GM23248 (cell line): ENCODE measurements at places on chromosomes 16 and 17. TPM values are rescaled to one million over a fixed set of nuclear protein-coding genes. Genes with fewer than 3 reads are reported as not detected.

- no peak for DNase-seq
Measured at GRCh38 chr17:37750768-37751475, 6.1 kb upstream of the HNF1B start.

DNA sequence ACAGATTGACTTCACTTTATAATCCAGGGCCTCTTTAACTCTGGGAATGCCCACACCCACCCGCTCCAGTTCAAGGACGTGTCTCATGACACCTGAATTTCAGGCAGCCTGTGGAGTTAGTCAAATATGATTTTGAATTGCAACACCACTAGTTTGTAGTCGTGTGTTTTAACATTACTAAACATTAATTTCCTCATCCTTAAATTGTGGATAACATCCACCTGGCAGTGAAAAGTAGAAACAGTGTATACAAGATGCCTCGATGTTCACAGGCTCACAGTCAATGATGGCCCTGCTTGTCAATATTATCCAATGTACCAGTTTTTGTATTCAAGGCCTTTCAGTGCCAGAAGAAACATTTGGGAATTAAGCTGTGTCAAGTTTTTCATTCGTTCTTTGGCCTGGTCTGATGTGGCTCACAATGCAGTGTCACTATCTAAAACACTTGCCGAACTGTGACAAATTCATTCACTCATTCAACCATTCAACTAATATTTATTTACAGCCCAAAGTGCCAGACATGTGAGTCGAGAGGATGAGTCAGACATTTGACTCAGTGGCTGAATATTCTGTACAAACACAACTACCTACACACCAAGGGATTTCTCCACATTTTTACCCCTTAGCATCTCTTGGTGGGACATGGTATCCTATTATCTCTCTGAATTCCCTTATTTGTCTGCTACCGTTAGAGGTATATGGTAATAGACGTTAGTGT lies 1.4 kb downstream of the MEIOB start:
- DNase-seq, result peak; percentile 90

GRCh38 chr17:69246726-69247375 lies 18.2 kb upstream of the ABCA10 start:
- peak; percentile 69 for DNase-seq

DNA sequence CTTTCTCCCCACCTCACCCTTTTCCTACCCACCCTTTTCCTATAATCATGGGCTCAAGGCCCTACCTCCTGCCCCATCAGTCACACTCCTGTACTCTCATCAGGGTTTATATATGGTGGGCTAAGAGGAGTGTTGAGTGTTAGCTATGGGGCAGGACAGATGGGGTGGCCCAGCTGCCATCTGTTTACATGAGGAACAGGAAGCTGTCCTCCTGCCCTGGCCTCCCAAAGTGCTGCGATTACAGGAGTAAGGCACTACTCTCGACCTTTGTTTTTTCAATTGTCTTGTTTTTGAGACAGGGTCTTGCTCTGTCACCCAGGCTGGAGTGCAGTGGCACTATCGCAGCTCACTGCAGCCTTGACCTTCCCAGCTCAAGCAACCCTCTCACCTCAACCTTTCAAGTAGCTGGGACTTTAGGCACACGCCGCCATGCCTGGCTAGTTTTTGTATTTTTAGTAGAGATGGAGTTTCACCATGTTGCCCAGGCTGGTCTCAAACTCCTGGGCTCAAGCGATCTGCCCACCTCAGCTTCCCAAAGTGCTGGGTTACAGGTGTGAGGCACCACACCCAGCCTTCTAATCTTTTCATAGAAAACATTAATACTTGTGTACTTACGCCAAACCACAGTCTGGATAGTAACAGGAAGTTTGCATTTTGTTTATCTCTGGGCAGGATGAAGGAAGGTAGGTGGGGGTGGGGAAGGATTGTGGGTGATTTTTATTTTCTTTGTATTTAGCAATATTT lies 1.6 kb downstream of the TRADD start:
- DNase-seq, result no peak

GRCh38 chr16:58428621-58429542 lies 36.6 kb downstream of the GINS3 start:
- no peak for DNase-seq

GRCh38 chr16:23482778-23483177 lies 27.5 kb downstream of the GGA2 start:
- no peak for DNase-seq

DNA sequence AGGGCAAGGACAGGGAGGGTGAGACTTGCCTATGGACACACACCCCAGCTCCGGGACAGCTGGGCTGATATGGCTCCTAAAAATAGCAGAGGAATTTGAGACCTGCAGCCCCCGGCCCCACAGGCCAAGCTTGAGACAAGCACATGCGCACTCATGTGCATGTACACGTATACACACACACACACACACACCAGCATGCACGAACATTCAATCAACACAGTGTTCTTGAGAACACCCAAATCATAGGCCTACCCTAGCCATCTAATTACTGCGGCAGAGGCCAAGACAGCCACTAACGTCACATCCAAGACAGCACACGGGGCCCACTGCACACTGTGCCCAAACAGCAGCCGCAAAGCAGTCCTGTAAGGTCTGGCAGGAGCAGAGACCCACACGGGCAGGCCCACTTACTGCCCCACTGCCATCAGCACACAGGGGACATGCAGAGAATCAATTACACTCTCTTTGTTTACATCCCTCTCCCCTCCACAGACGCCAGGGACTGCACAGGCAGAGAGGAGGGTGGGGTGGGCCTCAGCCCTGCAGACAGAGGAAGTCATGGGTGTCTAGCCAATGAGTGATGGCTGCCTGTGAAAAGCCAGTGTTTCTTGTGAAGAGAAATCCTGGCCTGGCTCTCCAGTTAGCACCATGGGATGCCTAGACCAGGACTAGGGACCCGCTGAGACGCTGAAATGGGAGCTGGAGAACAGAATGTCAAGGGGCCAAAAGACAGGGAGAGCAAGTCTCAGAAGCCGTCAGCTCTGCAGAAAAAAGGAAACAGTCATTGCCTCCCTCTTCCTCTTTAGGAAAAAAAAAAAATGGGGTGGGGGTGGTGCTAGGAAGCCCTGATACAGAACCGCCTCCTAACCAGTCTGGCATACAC lies 39.3 kb downstream of the MYO18A start:
- DNase-seq, result no peak

- DNase-seq, result no peak
Measured at GRCh38 chr17:82106688-82107305, 8.8 kb upstream of the FASN start.

GRCh38 chr17:282912-283882 lies 69.4 kb downstream of the RPH3AL start:
- DNase-seq, result no peak

GRCh38 chr16:22075043-22075757 lies 17.1 kb upstream of the VWA3A start:
- peak; percentile 39 for DNase-seq

- peak; percentile 19 for DNase-seq
Measured at GRCh38 chr16:1469693-1470201, 5.1 kb downstream of the CLCN7 start.

- DNase-seq, result peak; percentile 81
Measured at GRCh38 chr17:59372138-59372751, 40.8 kb downstream of the YPEL2 start.

DNA sequence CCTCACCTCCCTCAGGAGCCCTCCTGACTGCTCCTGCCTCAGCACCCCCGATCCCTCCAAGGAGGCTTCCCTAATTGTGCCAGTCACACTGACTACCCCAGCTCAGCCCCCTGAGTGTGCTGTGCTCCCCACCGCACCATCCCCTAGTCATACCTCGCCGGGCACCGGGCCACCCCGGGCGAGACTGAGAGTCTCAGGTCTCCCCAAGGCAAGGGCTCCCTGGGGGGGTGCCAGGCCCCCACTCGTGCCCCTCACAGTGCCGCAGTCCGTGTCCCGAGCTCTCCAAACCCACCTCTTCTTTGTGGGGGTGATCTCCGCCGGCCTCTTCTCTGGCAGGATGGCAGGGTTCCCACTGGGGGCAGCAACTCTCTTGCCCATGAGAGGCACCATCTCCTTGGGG lies 3.2 kb downstream of the TRPV3 start:
- no peak for DNase-seq

GRCh38 chr16:13113741-13114140 lies 212.3 kb downstream of the SHISA9 start:
- DNase-seq, result no peak

DNA sequence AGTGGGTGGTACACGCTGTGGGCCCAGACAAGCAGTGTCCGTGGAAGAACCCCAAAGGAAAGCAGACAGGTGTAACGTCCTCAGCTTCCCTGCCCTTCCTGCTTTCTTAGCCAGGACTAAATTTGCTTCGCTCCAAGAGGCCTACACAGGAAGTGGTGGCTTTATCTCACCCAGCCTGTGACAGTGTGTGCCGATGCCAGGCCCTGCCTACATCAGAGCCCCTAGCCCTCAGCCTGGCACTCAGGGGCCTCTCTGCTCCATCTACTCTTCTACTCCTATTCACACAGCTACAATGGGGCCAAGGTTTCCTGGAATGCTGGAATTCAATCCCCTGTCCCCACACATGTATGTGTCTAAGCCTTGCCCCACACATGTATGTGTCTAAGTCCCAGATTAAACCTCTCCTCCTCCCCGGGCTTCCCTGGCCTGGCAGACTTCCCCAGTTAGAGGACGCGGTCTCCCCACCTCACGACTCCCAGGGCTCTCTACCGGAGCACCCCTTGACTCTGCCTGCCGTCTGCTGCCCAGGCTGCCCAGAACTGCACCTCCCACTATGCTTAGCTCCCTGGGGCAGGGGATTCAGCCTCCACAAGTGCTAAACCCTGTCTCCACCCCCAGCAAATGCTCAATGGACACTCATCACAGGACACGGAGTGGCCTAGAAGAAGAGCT lies 8.2 kb downstream of the PGAP3 start:
- DNase-seq, result no peak

DNA sequence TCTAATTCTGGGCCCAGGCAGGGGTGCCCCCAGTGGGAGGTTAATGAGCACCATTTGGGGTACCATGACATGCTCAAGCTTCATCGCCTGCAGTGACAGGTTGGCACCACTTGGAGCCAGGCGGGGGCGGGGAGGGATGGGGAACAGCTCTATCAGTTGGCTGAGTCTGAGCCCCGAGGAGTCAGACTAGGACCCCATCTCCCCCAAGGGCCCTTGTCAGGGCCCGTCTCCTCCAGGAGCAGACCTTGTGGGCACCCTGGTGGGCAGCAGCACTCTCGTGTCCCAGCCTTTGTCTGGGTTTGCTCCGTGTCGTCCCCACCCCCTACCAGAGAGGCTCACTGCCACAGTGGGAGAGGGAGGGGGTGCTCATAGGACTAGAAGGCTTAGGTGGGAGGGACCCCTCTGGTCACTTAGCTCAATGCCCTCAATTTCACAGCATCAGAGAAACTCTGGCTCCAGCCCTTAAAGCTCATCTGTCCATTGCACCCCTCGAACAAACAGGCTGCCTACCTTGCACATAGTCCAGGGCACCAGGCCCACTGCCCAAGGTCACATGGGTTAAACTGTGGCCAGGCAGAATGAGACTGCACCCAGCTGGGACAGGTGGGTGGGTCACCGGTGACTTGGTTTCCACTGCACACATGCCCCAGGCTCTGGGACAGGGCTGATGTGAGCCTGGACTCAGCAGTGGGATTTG lies 4.1 kb downstream of the PPP1R9B start:
- no peak for DNase-seq

DNA sequence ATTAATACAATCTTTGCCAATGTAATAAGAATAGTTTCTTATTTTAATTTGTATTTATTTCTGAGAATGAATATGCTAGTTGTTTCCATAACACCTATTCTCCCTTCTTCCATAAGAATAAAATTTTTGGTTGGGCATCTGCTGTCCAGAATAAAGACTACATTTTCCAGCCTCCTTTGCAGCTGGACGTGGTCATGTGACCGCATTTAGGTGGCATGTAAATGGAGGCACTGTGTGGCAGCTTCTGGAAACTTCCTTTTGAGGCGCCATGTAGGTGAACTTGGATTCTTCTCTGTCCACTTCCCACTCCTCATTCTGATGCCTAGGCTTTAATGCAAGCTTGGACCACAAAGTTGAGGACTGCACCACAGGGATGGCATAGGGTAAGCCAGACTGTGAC lies 215.4 kb upstream of the AXIN2 start:
- DNase-seq, result no peak

GRCh38 chr16:84661418-84662060 lies 13.2 kb downstream of the KLHL36 start:
- no peak for DNase-seq

- no peak for DNase-seq
Measured at GRCh38 chr16:74524926-74525325, 82.0 kb downstream of the GLG1 start.

- DNase-seq, result no peak
Measured at GRCh38 chr17:44917456-44917855, 2.2 kb upstream of the GFAP start.

GRCh38 chr16:84854759-84855158 lies 35.0 kb downstream of the CRISPLD2 start:
- DNase-seq, result no peak

DNA sequence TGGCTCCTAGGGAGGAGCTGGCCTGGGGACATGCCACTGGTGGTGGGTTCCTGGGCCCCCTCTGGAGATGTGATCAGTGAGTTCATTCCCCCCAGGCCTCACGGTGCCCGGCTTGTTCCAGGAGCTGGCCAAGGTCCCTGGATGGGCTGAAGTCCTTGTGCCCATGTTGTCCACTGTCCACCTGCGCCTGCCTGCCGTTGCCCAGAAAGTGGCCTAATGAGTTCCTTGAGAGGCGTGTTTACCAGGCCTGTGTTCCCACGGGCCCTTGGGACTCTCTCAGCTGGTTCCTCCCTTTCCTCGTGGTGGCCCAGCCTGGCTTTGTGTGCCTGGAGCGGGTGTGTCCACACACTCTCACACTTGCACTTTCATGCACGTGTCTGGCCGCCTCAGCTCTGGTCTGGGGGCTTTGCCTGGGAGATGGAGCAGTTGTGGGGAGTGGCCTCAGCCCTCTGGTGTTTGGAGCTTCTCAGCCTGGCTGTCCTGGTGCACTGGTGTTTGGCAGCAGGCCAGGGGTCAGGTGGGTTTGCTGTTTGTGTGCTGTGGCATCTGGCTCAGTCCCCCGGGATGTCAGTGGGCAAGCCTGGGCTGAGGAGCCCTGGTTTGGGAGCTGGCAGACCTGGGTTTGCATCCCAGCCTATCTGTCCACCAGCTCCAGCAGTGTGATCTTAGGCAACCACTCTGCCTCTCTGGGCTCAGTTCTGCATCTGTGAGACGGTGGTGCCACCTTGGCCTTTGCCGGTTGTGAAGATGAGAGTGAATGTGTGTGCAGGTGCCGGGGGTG lies 18.0 kb downstream of the ADCY7 start:
- peak; percentile 9 for DNase-seq

GRCh38 chr16:69150146-69150865 lies 17.9 kb downstream of the UTP4 start:
- peak; percentile 79 for DNase-seq

Gene PRR29
- not detected in 2 replicates for total RNA-seq

Gene AFMID
- total RNA-seq, result 20.4 and 22.9 TPM in 2 replicates

Gene KRTAP9-2
- total RNA-seq, result not detected in 2 replicates

Gene OR3A1
- not detected in 2 replicates for total RNA-seq

Gene KRTAP1-5
- total RNA-seq, result 49.2 and 64.1 TPM in 2 replicates

Gene KLHL36
- 68.0 and 83.9 TPM in 2 replicates for total RNA-seq

Gene NAE1
- total RNA-seq, result 92.5 and 106 TPM in 2 replicates

Gene GPR139
- not detected in 2 replicates for total RNA-seq

Gene DPEP2
- total RNA-seq, result not detected in 2 replicates

Gene MGRN1
- 26.4 and 30.2 TPM in 2 replicates for total RNA-seq

Gene NOG
- 6.7 TPM in 2 replicates for total RNA-seq

Gene WFIKKN1
- not detected in 2 replicates for total RNA-seq

Gene HOXB5
- total RNA-seq, result 0.22 TPM in 1 of 2 replicates, not detected in the other
